ENCODE measurements at places on chromosomes 5 and 9.

DNA sequence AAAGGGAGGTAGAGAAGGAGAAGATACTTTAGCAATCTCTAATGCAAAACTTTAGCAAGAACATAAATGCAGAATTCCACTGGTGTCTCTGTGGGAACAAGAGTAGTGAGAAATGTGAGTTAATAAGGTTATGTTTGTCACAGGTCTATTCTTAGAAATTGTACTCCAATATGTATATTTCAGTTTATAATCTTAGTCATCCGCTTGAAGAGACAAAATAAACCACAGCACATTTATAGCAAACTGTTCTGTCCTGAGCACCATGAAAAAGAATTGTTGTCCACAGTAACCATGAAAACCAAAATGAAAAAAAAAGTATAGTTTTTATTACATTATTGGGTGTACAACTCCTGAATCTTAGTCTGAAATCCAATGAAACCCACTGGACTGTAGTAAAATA lies 93.6 kb upstream of the TSLP start:
- no peak for DNase-seq

- DNase-seq = no peak
These were observed 24.0 kb downstream of the HNRNPK start for GRCh38 chr9:83956086-83956435.

DNA sequence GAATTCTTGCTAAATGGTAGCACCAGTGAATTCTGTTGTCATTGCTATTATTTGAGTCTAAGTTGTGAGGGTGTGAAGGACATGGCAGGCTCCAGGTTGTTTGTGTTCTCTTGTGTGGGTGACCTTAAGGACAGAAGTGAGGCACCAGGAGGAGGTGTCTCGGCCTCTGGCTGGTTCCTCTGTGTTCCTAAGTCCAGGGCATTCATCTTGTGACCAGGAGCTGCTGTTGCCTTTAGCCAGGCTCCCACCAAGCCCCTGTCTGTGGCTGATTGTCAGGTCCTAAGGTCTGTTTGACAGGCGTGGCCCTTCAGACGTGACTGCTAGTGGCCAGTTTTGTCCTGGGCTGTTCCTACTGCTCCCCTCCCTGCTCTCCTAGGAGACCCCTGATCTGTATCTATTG lies 89.4 kb downstream of the ANGPTL2 start:
- no peak for DNase-seq

DNA sequence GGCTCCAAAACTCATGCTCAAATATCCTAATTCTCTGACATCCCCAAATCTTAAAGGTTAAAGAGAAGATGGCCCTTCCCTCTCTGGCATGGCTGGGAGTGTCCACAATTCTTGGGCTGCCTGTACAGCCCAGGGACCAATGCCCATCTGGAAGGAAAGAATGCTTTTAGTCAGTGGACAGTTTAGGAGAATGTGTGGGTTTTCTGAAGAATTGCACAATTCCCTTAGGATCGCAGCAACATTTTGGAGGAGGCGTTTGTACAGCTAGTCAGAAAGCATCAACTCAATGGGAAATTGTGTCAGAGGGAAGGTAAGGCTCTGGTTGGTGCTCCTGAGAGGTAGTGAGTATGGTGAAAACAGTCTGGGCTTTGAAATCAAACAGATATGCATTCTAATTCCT lies 15.0 kb downstream of the FAM193B start:
- no peak for DNase-seq

- DNase-seq = no peak
These were observed 36.0 kb upstream of the NOTCH1 start for GRCh38 chr9:136581614-136582447.

DNA sequence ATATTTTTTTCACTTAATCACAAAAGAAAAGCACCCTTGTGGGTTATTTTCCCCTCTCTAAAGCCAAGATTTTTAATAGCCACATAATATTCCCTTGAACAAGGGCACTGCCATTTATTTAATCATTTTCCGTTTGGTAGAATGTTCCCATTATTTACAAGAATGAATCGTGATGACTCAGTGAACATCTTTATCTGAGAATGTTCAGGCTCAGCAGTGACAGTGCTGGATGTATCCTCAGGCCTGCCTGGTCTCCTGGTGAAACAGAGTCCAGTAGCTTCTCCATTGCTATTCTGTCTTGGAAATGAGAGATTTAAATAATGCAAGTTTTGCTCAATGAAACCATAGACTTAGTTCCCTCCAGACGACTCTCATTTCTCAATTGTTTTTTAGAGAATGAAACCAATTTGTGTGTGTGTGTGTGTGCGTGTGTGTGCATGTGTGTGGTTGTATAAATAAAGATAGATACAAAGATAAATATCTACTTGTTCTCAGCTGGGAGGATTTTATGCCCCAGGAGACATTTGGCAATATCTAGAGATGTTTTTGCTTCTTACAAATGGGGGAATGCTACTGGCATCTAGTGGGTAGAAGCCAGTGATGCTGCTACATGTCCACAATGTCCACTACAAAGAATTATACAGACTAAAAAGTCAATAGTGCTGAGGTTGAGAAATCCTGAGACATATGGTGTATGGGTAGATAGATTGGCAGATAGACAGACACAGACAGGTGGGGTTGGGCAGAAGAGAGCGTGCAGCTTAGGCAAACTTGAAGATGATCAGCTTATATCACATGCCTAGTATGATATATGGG lies 55.0 kb downstream of the PAPPA start:
- DNase-seq = no peak

DNA sequence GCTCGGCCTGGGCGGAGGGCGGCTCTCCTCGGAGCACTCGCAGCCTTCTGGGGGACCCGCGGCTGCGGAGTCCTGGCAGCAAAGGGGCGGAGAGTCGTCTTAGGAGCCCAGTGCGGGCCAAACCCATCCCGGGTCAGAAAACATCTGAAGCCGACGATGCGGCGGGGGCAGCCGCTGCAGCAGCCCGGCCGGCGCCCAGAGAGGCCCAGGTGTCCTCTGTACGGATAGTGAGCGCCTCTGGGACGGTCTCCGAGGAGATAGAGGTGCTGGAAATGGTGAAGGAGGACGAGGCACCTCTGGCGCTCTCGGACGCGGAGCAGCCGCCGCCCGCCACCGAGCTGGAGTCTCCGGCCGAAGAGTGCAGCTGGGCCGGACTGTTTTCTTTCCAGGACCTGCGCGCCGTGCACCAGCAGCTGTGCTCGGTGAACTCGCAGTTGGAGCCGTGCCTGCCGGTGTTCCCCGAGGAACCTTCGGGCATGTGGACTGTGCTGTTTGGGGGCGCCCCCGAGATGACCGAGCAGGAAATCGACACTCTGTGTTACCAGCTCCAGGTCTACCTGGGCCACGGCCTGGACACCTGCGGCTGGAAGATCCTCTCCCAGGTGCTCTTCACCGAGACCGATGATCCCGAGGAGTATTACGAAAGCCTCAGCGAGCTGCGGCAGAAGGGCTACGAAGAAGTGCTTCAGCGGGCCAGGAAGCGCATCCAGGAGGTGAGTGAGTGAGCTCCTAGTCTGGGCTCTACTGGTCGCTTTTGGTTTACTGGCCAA lies 1.2 kb downstream of the JMY start:
- DNase-seq = peak; percentile 19

- DNase-seq = no peak
These were observed 193.2 kb downstream of the EFNA5 start for GRCh38 chr5:107477492-107477891.

- no peak for DNase-seq
These were observed at the start of gene ACTBL2 for GRCh38 chr5:57482671-57483106. Gene ACTBL2, minus strand, starts transcription at chr5:57482811. Its CDS starts 104 bp downstream, at chr5:57482707.

- DNase-seq = no peak
These were observed 156.4 kb downstream of the GABBR2 start for GRCh38 chr9:98552331-98552730.

DNA sequence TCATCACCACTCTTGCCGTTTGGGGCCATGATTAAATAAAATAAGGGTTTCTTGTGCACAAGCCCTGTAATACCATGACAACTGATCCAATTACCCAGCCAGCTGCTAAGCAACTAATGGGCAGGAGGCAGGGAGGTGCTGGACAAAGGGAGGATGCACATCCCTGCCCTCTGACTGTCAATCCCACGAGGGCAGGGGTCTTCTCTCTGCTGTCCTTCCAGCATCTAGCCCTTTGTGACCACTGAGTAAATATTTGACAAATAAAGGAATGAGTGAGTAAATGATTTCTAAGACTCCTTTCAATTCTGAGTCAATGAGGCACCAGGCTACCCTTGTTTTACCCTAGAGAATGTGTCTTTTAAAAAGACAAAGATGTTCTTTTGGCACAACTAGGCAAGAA lies 247.1 kb downstream of the SYK start:
- no peak for DNase-seq

GRCh38 chr5:168843277-168844015 lies 264.3 kb upstream of the PANK3 start:
- no peak for DNase-seq

DNA sequence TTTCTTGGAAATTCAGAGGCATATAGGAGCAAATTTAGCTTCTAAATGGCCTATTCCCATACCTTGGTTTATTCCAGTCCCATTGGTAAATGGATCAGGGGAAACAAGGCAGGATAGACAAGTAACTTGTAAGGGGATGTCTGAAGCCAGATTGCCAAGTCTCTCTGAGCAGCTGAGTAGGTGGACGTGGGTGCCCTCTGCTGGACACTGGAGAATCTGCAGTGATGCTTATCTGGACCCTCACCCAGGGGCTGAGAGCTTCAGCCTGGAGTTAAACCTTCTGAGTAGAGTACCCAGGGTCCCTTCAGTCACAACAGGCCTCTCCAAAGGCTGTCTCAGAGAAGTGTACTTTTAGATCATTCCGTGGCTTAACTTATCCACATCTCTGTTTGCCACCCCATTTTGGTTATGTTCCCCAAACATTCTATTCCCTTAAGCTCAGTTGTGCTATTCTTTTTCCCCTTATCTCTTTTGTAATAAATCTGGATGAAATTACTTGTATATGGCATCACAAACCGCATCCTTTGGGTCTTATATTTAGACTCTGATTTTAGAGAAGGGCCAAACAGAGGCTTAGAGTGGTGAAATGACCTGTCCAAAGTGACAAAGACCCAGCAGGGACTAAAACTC lies 218.3 kb upstream of the GLRA1 start:
- peak; percentile 36 for DNase-seq

DNA sequence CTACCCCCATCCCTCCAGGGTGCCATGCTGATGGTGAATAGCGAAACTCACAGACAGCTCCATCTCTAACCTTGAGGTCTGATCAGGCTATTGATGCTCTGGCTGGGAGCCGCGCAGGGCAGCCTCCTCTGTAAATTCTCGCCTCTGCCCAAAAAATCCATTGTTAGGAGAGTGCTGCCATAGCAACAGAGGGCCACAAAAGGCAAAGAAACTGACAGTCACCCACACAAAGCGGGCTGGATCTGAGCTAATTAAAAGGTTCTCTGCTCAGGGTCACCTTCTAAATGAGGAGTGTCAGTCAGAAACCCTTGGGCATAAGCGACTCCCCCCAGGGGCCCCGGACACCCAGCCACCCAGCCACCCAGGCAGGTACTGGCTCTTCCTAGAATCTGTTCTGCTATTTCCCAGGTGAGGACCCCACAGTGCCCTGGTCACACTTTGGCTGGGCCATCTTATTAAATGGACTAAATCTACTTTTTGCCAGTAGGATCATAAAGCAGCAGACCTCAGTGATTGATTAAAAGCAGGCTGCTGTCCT lies 126.7 kb downstream of the MED10 start:
- no peak for DNase-seq

GRCh38 chr5:142664067-142664466 lies 21.8 kb downstream of the FGF1 start:
- no peak for DNase-seq

DNA sequence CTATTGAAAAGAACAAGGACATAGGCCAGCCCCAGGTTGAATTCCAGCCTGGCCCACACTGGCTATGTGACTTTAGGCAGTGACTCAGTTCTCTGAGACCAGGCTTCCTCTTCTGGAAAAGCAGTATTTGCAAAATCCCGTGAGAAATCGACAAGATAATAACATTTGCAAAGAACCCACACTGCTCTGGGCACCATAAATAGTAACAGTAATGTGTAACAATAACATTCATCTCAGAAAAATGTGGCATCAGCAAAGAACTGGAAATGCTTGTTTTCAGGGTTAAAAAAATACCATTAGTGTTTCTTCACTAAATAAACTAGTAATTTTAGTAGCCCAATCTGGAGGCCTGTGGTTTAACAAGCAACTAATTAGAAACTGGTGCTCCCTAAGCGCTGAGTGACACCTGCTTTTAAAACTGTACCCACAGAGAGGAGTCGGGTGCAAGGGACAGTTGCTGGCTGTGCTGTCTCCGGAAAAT lies 148.4 kb downstream of the TTLL11 start:
- DNase-seq = no peak

GRCh38 chr5:172816925-172817562 lies 17.0 kb upstream of the ERGIC1 start:
- no peak for DNase-seq

DNA sequence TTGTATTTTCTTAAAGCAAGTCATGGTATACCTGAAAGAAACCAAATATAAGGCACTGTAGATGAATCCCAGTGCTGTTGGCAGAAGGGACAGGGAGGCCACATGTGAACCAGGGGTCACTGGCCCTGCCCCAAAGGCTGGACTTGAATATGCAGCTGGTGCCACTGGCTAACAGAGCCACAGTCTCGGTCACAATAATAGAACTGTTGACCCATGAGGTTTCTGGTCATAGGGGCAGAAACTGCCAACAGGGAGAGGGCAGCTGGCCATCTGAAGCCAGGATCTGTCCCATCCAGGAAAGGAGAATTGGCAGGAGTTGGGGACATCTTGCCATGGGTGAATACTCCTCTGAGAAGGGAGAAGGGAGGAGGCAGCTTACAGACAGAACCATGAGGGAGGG lies 31.9 kb downstream of the PALM2AKAP2 start:
- DNase-seq = no peak

GRCh38 chr5:109410389-109411148 lies 795 bp upstream of the PJA2 start:
- DNase-seq = no peak

DNA sequence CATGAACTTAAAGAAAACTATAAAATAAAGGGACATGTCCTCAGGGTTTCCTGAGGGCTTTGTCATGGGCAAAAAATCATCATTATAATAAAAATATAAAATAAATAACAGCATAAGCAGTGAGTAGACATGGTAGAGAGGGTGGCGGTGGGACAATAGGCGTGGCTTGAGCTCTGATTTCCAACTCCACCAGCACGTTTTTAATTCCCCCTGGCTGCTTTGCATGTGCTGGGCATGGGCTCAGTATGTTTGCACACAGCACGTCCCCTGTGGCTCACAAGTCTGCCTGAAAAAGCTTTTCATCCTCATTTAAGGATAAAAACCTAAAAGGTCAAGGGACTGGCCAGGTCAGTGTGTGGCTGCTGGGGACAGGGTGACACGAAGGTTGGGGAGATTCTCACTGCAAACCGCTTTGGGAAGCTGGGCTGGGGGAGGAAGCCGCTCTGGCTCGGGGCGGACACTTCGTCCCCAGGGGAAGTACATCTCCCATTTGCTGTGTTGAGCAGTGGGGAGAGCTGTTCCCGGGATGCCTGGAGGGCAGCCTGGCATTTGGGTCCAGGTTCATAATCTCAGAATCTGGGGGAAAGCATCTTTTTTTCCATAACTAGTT lies 32.6 kb downstream of the NKX2-5 start:
- DNase-seq = no peak

- DNase-seq = no peak
These were observed 182.1 kb upstream of the PTGER4 start for GRCh38 chr5:40497573-40497972.

- no peak for DNase-seq
These were observed 11.4 kb downstream of the GOLGA1 start for GRCh38 chr9:124929464-124929863.

- DNase-seq = no peak
These were observed 137.2 kb downstream of the C9orf50 start for GRCh38 chr9:129483415-129484351.

All from activated CD4-positive, alpha-beta T cell treated with anti-CD3 and anti-CD28 coated beads for 24 hours (primary cell).